Activated B cell treated with CpG ODN at 0.5 μM for 24 hours (primary cell): ENCODE measurements at places on chromosomes 2 and 18. TPM values are rescaled to one million over a fixed set of nuclear protein-coding genes. Genes with fewer than 3 reads are reported as not detected.

DNA sequence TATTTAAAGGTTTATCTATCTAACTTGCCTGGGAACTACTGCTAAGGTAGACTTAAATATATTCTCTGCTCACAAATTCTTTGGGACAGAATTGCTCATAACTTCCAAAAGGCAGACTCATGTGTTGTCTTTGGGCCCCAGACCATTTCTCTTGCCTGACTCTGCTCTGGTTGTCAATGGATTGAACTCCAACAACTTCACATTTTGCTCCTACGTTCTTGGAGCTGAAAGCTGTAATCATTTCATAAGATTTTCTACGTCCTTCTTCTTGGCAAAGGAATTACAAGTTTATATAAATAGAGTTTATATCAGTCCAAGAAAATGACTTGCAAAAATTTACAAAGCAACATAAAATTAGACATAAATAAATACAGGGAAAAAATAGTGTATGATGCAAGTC, 32.9 kb upstream of the PPM1B start:
- H3K27me3 ChIP-seq = peaks cover 6% of the 10 kb centered on the region
- no peak overlapping the region for H3K4me3 ChIP-seq
- H3K27ac ChIP-seq = no peak overlapping the region

KANSL1L gene
- total RNA-seq = 13.1 and 14.2 TPM in 2 replicates

IER3IP1 gene
- 8.6 and 8.8 TPM in 2 replicates for total RNA-seq

DNA sequence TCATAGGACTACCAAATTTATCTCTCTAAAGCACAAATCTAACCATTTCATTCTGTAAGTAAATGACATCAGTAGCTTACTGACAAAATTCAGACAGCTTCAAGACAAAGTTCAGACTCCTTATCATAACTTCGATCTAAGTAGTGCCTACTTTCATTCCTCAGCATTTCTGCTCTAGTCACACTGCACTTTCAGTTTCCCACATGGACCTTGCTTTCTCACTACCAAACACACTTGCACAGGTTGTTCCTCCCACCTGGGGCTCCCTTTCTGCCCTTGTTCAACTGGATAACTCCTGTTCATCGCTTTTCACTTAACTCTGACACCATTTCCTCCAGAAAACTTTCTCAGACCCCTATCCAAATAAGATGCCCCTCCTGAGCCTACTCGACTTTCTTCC, 22.1 kb upstream of the CCDC150 start:
- peaks cover 17% of the 10 kb centered on the region for H3K27me3 ChIP-seq
- no peak overlapping the region for H3K4me3 ChIP-seq
- no peaks in the 10 kb centered on the region for H3K4me1 ChIP-seq
- H3K27ac ChIP-seq = no peak overlapping the region
- no peak for DNase-seq
- H3K36me3 ChIP-seq = no peaks in the 10 kb centered on the region

FBLN7 gene
- 0.31 and 0.71 TPM in 2 replicates for total RNA-seq

- no peaks in the 10 kb centered on the region for H3K4me1 ChIP-seq
- H3K4me3 ChIP-seq = no peak overlapping the region
- no peak for DNase-seq
- peaks cover 3% of the 10 kb centered on the region for H3K36me3 ChIP-seq
Measured at GRCh38 chr18:50956116-50956515, 11.7 kb upstream of the ELAC1 start.

DNA sequence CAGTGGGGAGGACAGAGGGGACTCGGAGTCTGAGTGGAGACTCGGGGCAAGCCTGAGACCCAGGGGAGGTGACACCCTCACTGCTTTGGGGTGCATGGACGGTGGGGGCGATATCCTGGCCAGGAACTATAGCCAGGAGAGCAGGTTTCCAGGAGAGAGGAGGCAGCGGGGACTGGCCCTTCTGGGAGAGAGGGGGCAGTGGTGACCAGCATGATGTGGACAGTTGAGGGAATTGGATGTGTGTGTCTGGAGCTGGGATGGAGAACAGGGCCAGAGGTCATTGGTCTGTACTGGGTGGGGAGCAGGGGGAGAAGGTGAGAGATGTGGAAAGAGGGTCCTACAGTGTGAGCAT, 63.6 kb downstream of the ACKR3 start:
- H3K27me3 ChIP-seq = no peaks in the 10 kb centered on the region
- DNase-seq = no peak
- no peaks in the 10 kb centered on the region for H3K4me1 ChIP-seq
- H3K36me3 ChIP-seq = no peaks in the 10 kb centered on the region
- H3K4me3 ChIP-seq = no peak overlapping the region

- H3K4me1 ChIP-seq = peaks cover 9% of the 10 kb centered on the region
- H3K36me3 ChIP-seq = peaks cover 27% of the 10 kb centered on the region
- H3K27ac ChIP-seq = no peak overlapping the region
- peaks cover 9% of the 10 kb centered on the region for H3K27me3 ChIP-seq
Measured at GRCh38 chr2:143942486-143942885, 577.4 kb downstream of the ZEB2 start.

TUBB8B gene
- 0.22 TPM in 1 of 2 replicates, not detected in the other for total RNA-seq

GRCh38 chr2:52880872-52881271, 886.7 kb upstream of the CHAC2 start:
- H3K4me3 ChIP-seq = no peak overlapping the region
- H3K4me1 ChIP-seq = no peaks in the 10 kb centered on the region
- H3K27me3 ChIP-seq = no peaks in the 10 kb centered on the region
- DNase-seq = no peak
- no peaks in the 10 kb centered on the region for H3K36me3 ChIP-seq

NDUFV2 gene
- 168 and 169 TPM in 2 replicates for total RNA-seq

- H3K36me3 ChIP-seq = no peaks in the 10 kb centered on the region
- DNase-seq = no peak
- no peaks in the 10 kb centered on the region for H3K27me3 ChIP-seq
- H3K27ac ChIP-seq = no peak overlapping the region
- H3K4me3 ChIP-seq = no peak overlapping the region
Measured at GRCh38 chr2:238864207-238865014, 16.5 kb downstream of the TWIST2 start.

GRCh38 chr2:200525551-200525881, 491 bp upstream of the SGO2 start:
- peaks cover 14% of the 10 kb centered on the region for H3K4me1 ChIP-seq
- H3K36me3 ChIP-seq = peaks cover 2% of the 10 kb centered on the region
- peaks cover 5% of the 10 kb centered on the region for H3K27me3 ChIP-seq
- DNase-seq = no peak
- H3K4me3 ChIP-seq = peak overlapping the region; percentile 95
- peak overlapping the region; percentile 80 for H3K27ac ChIP-seq

IKZF2 gene
- 51.5 and 60.2 TPM in 2 replicates for total RNA-seq

- H3K27ac ChIP-seq = no peak overlapping the region
- no peaks in the 10 kb centered on the region for H3K27me3 ChIP-seq
- DNase-seq = no peak
- H3K4me1 ChIP-seq = peaks cover 3% of the 10 kb centered on the region
- no peak overlapping the region for H3K4me3 ChIP-seq
- no peaks in the 10 kb centered on the region for H3K36me3 ChIP-seq
Measured at GRCh38 chr2:42556315-42556890, 12.0 kb upstream of the MTA3 start.

KYNU gene
- 43.8 and 48.0 TPM in 2 replicates for total RNA-seq

SERPINB11 gene
- total RNA-seq = not detected in 2 replicates

DNA sequence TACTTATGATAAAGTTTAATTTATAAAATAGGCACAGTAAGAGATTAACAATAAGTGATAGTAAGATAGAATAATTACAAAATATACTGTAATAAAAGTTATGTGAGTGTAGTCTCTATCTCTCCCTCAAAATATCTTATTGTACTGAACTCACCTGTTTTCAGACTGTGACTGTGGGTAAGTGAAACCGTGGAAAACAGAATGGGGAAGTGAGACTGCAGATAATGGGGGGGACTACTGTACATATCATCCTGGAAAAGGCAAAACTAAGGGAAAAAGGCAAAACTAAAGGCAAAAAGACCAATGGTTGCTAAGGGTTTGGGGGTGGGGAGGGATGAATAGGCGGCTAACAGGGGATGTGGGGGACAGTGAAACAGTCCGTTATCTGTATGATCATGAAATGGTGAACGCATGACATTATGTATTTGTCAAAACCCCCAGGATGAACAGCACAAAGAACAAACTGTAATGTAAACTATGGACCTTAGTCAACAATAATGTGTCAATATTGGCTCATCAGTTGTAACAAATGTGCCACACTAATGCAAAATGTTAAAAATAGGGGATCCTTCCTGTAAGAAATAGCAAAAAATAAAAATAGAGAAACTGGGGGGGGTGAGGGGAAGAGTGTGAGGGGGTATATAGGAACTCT, 93.8 kb downstream of the EPB41L3 start:
- H3K4me3 ChIP-seq = no peak overlapping the region
- H3K27me3 ChIP-seq = peaks cover 2% of the 10 kb centered on the region
- no peaks in the 10 kb centered on the region for H3K36me3 ChIP-seq
- H3K27ac ChIP-seq = no peak overlapping the region
- no peak for DNase-seq
- H3K4me1 ChIP-seq = peaks cover 6% of the 10 kb centered on the region

SIX2 gene
- not detected in 2 replicates for total RNA-seq

ASPRV1 gene
- 0.47 and 0.56 TPM in 2 replicates for total RNA-seq

- H3K4me1 ChIP-seq = no peaks in the 10 kb centered on the region
- H3K36me3 ChIP-seq = no peaks in the 10 kb centered on the region
- no peaks in the 10 kb centered on the region for H3K27me3 ChIP-seq
- no peak overlapping the region for H3K4me3 ChIP-seq
Measured at GRCh38 chr2:214378455-214379103, 32.3 kb upstream of the VWC2L start.

- no peaks in the 10 kb centered on the region for H3K4me1 ChIP-seq
- no peak for DNase-seq
- no peak overlapping the region for H3K27ac ChIP-seq
- no peaks in the 10 kb centered on the region for H3K36me3 ChIP-seq
- no peak overlapping the region for H3K4me3 ChIP-seq
Measured at GRCh38 chr2:205427112-205427511, 255.2 kb upstream of the NRP2 start.

GRCh38 chr2:30181176-30181575, 34.4 kb downstream of the YPEL5 start:
- no peak overlapping the region for H3K27ac ChIP-seq
- H3K4me3 ChIP-seq = no peak overlapping the region
- H3K36me3 ChIP-seq = no peaks in the 10 kb centered on the region
- H3K27me3 ChIP-seq = peaks cover 3% of the 10 kb centered on the region

DNA sequence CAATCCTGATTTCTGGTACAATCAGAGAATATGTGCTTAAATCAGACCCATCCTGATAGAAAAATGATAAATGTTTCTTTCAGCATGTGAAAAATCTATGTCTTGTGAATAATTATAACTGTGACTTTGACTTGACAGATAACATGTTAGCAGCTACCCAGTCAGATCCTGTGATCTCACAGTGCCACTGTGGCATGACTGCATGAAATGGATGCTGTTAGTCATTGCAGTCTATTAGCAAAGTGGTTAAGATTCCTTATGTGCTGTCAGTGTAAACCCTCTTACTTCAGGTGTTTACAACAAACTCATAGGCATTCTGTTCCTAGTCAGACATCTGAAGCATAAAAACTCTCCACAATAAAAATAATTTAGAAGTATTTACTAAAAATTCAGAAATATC, 244.6 kb upstream of the RND3 start:
- no peak overlapping the region for H3K4me3 ChIP-seq
- H3K36me3 ChIP-seq = no peaks in the 10 kb centered on the region
- H3K27ac ChIP-seq = no peak overlapping the region
- DNase-seq = no peak
- no peaks in the 10 kb centered on the region for H3K4me1 ChIP-seq

DNA sequence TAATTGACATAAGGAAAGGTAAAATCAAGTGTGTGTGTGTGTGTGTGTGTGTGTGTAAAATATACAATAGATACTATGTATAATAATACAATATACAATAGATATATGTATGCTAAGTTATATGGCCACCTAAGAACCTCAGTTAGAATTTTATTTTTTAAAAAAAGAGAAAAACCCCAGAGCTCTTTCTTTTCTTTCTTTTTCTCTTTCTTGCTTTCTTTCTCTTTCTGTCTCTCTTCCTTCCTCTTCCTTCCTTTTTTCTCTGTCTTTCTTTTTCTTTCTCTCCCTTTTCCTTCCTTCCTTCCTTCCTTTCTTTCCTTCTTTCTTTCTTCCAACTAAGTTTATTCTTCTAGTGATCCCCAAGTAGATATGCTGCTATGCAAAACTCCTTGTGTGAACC, 64.6 kb upstream of the FN1 start:
- H3K4me1 ChIP-seq = no peaks in the 10 kb centered on the region
- DNase-seq = no peak
- H3K27me3 ChIP-seq = no peaks in the 10 kb centered on the region

DNA sequence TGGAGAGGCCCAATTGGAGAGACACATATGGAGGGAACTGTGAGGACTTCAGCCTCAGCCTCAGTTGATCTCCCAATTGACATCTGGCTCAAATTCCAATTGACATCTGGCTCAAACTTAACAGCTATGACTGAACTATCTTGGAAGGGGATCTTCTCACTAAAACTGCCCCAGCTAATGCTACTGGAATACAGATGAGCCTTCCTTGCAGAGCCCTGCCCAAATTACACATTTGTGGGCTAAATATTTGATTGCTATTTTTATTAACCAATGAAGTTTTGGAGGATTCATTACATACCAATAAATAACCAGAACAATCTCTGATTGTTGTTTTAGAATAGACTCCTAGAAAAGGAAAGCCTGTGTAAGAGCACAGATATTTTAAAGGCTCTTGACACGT, 189.0 kb upstream of the THUMPD2 start:
- no peak overlapping the region for H3K4me3 ChIP-seq
- no peaks in the 10 kb centered on the region for H3K4me1 ChIP-seq
- DNase-seq = no peak
- H3K27me3 ChIP-seq = no peaks in the 10 kb centered on the region
- no peak overlapping the region for H3K27ac ChIP-seq
- H3K36me3 ChIP-seq = no peaks in the 10 kb centered on the region

DNA sequence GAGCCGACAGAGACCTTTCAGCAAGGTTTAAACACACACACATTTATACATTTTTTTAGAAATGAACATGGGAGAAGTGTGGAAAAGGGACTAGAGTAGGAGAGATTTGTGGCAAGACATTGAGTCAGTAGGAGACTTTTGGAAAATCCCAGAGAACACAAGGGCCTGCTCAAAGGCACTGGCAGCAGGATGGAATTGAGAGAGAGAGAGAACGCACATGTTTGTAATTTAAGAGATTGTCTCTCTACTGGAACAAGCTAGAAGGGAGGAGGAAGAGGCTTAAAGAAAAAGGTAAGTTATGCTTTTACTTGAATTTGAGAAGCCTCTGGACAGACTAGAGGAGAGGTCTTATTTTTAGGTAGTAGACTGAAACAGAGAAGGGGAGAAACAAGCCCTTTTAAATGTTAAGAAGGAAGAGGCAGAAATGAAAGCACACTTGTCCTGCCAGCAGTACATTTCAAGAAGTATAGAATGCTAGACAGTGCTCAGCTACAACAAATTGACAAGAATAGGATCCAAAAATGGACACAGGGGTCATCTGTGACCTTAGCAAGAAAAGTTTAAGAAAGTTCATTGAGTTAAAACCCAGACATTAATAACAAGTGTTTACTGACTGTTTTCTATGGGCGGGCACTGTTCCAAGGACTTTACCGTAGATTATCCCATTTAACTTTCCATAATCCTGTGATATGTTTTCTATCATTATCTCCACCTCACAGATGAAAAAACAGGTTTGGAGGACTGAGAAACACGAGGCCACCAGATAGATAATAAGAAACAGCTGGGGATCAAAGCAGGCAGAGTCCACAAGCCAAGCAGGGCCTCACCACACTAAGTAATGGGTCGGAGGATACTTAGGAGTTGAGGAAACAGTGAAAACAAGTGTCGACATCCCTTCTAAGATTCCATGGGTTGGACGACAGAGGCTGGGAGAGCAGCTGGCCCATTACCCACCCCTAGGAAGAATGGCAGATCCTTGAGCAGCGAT, 306.5 kb upstream of the NRP2 start:
- H3K4me3 ChIP-seq = no peak overlapping the region
- H3K27ac ChIP-seq = no peak overlapping the region
- peaks cover 2% of the 10 kb centered on the region for H3K27me3 ChIP-seq
- no peak for DNase-seq
